NCI-H1930 (cell line): ENCODE measurements at places on chromosomes 13 and 19.

DNA sequence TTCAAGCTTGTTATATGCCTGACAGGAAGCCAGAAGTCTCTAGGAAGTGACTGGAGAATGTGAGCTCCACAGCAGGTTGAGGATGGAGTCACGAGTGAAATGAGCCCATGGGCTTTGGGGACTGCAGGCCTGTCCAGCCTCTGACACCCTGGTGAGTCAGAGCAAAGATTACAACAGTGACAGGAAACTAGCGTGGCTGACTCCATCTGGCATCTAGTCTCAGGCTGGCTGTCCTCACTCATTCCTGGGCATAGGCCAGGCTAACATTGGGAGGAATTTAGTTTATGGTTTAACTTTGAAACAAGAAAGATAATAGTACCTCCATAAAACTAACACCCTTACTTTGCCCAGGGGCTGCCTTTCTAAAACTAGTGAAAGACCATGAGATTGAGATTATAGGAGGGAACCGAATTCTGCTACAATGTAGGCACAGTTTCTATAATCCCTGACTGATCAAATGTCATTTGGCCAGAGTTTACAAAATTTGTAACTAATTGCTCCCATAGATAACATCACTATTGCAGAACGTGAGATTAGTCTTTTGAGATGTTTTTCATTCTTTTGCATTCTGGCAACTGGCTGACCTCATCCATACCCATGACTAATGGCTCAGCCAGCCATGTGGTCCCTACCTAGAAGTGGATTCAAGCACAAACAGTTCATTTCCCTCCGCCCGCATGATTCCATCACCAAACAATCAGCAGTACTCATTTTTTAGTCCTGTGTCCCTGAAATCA lies 28.4 kb downstream of the PSG1 start:
- DNase-seq = no peak

- DNase-seq = peak; percentile 93
These were observed 2.8 kb upstream of the TNNI3 start for GRCh38 chr19:55160128-55160985.

- DNase-seq = no peak
These were observed 36.9 kb downstream of the GAS6 start for GRCh38 chr13:113827021-113827420.

DNA sequence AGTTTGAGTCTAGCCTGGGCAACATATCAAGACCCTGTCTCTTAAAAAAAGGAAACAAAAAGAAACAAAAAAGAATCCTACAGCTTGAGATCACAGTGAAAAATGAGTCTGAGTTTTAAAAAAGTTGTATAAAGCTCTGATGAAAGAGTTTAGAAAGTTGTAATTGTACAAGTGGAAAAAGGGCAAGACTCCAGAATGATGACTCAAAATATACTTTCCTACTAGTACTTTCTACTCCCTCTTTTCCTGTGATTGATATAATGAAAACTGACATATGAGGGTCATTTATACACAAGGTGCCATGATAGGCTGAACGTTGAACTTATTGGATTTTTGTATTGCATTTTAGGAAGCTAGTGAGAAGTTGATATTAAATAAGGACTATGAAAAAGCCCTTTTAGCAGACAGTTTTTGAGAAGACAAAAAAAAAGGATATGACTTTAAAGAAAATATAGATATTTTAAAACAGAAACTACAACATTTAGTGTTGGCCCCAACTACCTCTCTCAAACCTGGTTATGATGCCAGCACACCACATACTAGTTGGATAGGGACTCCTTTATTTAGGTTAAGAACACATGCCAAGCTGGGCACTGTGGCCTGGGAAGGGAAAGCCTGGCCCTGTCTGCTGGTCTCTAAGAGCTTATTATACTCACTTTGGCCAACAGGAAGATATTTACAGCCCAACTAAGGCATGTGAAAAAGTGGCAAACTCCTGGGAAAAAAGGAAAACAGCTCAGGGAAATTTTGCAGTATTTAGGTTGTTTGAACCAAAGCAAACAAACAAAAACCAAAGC lies 116.6 kb downstream of the KL start:
- DNase-seq = no peak

DNA sequence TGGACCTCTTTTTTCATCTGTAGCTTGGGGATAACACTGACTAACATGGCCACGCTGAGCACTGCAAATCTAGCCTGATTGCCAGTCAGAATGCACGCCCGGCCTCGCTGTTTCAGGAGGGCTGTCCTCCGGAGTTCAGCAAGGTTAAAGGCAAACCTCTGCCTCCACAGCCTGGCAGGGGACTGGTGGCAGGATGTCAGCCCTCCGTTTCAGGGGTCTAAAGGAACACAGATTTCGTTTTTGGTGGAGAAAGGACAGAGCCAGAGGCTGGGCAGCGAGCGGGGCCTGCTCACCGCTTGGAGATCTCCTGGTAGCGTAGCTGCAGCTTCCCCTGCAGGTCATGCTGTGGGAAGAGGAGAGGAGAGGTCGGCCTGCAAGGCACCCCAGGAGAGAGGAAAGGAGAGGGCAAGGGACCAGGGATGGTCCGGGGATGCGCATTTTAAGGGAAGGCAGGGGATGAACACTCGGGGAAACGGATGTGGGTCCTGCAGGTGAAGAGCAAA lies 560 bp downstream of the NDUFA7 start:
- no peak for DNase-seq

DNA sequence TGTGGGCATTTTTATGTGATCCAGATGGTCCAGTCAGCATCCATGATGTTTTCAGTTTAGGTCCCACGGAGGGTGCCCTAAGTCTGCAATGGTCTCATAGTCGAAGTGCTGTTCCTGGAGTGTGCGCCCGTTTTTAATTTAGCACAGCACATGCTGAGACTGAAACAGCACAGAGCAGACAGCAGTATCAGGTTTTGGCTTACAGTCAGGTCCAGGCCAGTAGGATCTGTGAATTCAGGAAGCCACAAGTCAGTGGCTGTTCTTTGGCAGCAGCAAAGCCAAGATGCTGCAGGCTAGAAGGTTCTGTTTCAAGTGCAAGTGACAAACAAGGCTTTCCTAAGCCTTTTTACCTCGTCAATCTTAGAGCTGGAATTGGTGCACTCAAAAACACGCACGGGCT lies 18.3 kb downstream of the FBXO27 start:
- DNase-seq = no peak
